Fibroblast of skin of scalp (primary cell): ENCODE measurements at places on chromosomes 13 and 19.

GRCh38 chr19:54470991-54471782 is 1.9 kb downstream of the CDC42EP5 start:
- no peak for DNase-seq

DNA sequence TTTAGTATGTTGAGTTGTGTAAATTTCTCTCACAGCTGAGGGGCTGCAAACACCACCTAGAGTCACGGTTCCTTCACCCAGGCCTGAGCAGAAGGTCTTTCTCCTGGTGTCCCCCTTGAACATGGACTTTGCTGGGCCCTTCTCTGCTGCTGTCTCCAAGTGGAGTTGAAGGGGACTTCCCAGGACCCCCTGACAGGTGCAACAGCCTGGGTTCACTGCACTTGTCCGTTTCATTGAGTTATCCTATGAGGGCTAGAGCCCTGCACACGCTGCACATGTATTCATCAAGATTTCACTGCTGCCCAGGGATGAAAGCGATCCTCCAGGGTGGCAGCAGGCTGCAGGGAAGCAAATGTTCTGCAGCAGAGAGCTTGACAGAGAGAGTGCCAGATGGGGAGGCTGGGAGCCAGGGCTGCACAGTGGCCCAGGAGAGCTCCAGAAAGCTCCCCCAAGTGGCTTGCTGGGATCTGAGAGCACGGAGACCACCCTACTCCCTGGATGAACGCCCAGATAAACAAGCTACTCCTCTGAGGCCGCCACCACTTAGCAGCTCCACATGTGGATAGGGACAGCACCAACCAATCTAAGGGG is 10.3 kb downstream of the TMEM272 start:
- peak; percentile 18 for DNase-seq

DNA sequence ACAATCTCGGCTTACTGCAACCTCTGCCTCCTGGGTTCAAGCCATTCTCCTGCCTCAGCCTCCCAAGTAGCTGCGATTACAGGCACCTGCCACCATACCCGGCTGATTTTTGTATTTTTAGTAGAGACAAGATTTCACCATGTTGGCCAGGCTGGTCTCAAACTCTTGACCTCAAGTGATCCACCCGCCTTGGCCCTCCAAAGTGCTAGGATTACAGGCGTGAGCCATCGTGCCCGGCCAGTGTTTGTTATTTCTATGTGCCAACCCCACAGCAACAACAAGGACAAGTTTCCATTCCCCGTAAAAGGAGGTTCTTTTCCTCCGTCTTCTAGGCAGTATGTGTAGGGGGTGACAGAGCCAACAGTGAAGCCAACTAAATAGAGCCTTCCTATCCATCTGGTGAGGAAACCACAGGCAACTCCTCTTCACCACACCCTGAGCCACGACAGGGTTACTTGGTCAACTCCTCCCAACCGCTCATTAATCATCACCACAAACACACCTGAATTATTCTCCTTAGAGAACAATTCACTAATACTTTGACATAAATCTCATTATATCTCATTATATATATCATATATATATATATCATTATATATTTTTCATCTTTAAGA is 25.5 kb downstream of the FOXO1 start:
- DNase-seq: no peak

- no peak for DNase-seq
Observed at GRCh38 chr13:79447741-79448140, 33.2 kb upstream of the NDFIP2 start.

- DNase-seq: no peak
Observed at GRCh38 chr19:50036908-50037307, 11.1 kb downstream of the ZNF473 start.

- no peak for DNase-seq
Observed at GRCh38 chr13:100129605-100130004, 40.7 kb downstream of the PCCA start.

DNA sequence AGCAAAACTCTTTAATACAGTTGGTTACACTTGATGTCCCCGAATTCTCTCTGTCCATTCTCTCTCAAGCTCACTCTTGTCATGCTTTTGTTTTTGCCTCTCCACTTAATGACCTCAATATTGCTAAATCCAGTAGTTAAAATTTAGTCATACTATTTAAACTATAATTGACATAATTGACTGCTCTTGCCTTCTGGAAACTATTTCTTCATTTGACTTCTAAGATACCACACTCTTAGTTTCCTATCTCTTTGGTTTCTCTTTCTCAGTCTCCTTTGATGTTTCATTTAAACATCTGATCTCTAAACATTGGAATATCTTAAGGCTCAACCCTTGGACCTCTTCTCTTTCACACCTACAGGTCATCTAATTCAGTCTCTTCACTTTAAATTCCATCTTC is 211.3 kb downstream of the COG6 start:
- DNase-seq: no peak

- no peak for DNase-seq
Observed at GRCh38 chr13:27097691-27098090, 73.9 kb downstream of the USP12 start.

DNA sequence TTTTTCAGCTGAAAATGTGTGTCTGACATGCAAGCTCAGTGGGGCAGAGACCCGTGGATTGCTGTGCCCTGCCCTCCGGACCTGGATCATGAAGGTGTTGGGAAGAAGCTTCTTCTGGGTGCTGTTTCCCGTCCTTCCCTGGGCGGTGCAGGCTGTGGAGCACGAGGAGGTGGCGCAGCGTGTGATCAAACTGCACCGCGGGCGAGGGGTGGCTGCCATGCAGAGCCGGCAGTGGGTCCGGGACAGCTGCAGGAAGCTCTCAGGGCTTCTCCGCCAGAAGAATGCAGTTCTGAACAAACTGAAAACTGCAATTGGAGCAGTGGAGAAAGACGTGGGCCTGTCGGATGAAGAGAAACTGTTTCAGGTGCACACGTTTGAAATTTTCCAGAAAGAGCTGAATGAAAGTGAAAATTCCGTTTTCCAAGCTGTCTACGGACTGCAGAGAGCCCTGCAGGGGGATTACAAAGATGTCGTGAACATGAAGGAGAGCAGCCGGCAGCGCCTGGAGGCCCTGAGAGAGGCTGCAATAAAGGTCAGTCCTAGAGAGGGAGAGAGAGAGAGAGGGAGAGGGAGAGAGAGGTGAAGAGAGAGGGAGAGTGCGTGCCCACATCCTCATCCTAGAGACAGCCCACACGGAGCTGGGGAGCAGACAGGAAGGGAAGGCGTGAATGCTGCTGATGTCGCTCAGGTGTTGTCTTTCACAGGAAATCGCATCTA is 5.1 kb upstream of the DCUN1D2 start:
- DNase-seq: no peak

GRCh38 chr19:46842791-46843190 is 7.9 kb downstream of the AP2S1 start:
- DNase-seq: no peak

DNA sequence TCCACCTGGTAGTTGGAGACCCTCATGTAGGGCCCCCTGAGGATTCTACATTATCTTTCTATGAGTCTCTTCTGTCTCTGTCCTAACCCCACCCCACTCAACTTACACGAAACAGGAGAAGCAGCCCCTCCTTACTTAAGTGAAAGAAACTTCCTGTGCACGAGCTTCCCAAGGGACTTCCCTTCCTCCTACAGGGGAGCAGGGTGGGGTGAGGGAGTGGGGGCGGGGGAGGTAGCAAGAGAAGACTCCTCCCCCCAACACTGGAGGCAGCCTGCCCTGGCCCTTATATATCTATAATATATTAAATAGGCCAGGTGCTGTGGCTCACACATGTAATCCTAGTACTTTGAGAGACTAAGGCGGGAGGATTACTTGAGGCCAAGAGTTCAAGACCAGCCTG is 5.5 kb upstream of the PDE4C start:
- no peak for DNase-seq

DNA sequence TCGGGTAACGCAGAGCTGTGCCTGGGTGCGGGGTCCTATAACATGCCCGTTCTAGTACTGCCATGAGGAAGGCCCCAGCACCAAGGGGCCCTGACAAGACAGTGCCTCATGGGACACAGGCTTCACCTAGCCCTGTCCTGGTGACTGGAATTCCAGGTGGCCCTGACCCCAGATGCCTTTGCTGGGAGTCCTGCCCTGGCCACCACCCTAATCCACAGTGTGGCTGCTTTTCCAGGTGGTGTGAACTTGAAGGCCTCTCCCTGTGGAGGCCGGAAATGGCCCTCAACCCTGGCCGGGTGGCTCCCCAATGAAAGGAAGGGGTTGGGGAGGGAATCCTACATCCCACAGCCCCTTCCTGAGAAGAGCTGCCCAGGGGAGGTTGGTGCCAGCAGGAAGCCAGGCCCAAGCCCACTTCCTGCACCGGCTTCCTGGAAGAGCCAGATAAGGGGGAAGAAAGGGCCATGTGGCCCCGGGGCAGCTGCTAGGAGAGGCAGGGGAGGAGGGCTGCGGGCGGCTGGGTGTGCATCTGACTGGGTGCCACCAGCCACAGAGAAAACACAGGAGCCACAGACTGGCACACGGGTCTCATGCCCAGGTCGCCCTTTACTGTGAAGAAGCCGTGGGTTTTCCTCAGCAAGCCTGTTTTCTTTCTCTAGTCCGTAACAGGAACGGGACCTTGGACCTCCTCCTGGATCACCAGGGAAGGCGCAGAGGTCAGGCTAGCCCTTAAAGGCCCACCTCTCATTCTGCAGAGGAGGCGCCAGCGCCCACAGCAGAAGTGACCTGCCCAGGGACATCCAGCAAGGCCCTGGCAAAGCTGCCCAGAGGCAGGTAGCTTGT is 4.7 kb downstream of the LSM4 start:
- DNase-seq: no peak

DNA sequence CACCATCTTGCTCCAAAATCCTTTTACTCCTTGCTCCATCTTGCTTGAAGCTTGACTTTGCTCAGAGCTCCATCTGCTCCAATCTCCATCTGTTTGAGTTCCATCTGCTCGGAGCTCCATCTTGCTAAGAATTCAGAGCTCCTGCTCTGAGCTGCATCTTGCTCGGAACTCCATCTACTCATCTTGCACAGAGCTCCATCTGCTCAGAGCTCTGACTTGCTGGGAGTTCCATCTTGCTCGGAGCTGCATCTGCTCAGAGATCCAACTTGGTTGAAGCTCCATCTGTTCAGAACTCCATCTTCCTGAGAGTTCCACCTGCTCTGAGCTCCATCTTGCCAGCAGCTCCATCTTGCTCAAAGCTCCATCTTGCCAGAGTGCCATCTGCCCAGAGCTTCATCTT is 80.6 kb upstream of the ZNF98 start:
- DNase-seq: no peak

GRCh38 chr13:44231786-44232516 is 141.7 kb upstream of the SERP2 start:
- DNase-seq: peak; percentile 81

GRCh38 chr19:33377586-33378475 is 4.3 kb downstream of the CEBPG start:
- DNase-seq: peak; percentile 26

DNA sequence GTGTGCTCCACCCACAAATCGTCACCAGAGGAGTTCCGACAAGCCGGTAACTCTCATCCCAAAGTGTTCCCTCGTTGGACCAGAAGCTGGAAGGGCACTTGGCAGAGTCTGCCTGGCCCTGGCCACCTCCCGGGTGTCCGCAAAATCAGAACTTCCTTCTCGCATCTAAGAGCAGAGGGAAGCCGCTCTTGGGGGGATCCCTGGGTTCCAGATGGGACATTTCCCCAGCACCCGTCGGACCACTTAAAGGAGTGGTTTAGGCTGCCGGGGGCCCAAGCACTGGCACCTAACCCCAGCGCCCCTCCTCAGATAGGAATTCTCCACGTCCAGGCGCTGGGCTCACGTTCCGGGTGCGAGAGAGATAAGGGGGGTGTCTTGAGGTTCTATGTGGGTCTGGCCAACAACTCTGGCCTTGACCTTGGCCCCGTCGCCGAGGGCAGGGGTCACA is 857 bp upstream of the MAP2K7 start:
- DNase-seq: no peak

DNA sequence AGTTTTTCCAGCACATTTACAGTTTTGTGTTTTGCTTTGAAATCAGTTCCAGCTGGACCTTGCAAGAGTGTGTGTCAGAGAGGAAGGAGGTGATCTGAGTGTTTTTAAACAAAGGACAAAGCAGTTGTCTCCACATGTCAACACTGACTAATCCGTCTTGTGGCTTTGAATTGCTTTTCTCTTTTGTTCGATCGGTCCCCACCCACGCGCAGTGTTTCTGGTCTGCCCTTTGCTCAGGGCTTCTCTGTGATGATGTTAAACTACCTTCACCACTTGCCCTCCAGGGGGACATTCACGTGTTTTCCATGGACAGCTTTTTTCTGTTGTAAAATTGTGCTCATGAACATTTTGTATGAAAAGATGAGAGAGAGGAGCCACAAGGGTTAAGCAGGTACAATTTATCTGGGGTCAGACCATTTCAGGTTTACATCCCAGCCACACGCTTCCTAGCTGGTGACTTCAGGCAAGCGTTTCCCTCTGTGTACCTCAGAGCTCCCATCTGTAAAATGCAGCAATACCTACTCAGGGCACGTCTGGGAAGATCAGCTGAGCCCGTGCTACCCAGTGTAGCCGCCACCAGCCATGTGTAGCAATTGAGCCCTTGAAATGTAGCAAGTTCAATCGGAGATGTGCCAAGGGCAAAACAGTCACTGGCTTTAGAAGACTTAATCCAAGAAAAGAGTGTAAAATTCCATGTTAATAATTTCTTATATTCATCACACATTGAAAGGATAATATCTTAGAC is 13.5 kb upstream of the PLA2G4C start:
- DNase-seq: peak; percentile 47

- DNase-seq: no peak
Observed at GRCh38 chr13:48875047-48875446, 100.7 kb upstream of the FNDC3A start.

DNA sequence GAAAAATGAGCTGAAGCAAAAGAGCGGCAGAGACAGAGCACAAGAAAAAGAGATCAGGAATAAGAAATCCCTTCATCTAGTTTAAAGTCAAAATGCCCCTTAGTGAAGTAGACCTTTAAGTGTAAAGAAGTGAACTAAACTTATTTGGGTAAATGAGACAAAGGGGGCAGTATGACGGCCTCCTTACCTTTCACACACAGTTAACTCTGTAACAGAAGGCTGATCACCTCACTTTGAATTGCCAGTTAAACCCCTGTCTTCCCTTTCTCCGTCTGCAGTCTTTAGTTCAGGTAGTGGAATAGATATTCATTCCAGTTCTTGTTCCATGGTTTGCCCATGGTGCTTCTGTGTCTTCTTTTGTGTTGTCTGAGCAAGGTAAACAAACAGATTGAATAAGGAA is 1029.8 kb downstream of the DIAPH3 start:
- no peak for DNase-seq

GRCh38 chr13:97468331-97468730 is 34.4 kb downstream of the RAP2A start:
- DNase-seq: peak; percentile 22

- peak; percentile 31 for DNase-seq
Observed at GRCh38 chr19:48755084-48755641, at the start of gene FGF21. Gene FGF21 (plus strand): TSS chr19:48755524. CDS start chr19:48756237, 713 bp downstream.
